ENCODE measurements at places on chromosomes 2 and 18. TPM values are rescaled to one million over a fixed set of nuclear protein-coding genes. Genes with fewer than 3 reads are reported as not detected.

DNA sequence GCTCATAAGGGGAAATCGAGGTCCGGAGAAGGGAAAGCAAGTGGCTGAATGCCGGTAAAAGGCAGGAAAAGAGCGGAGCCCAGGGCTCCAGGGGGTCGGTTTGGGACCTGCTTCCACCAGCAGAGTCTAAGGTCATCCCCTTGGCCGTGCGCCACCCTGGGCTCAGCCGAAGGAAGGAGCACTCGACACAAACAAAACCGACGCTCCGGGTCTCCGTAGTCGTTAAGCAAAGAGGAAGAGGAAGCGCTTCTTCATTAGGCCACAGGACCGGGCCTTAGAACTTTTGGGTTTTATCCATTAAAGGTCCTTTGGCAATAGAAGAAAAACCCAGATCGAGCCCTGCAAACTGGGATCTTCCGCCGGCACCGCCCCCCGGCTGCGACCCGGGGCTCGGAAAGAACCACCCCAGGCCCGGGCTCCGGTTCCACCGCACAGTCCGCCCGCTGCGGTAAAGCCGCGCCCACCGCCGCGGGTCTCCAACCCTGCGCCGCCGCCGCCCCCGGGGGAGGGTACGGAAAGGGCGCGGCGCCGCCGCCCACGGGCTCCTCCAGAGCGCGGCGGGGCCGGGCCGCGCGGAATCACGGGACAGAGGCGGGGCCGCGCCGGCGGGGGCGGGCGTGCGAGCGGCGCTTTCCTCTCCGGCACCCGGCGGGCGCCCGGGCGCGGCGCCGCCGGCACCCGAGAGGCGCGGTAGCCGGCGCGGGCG lies at the start of gene TTL:
TTL (plus strand) TSS at position 629 of the 706 bp plus-strand sequence. CDS start 189 bp downstream, outside the sequence.
- peak; percentile 58 for DNase-seq

The GTF2A1L gene
- total RNA-seq, result 4.7 TPM

GRCh38 chr2:198188982-198189381 lies 384.6 kb downstream of the PLCL1 start:
- DNase-seq, result no peak

The NR4A2 gene
- total RNA-seq, result not detected

GRCh38 chr2:175363699-175364098 lies 182.2 kb upstream of the ATP5MC3 start:
- no peak for DNase-seq

DNA sequence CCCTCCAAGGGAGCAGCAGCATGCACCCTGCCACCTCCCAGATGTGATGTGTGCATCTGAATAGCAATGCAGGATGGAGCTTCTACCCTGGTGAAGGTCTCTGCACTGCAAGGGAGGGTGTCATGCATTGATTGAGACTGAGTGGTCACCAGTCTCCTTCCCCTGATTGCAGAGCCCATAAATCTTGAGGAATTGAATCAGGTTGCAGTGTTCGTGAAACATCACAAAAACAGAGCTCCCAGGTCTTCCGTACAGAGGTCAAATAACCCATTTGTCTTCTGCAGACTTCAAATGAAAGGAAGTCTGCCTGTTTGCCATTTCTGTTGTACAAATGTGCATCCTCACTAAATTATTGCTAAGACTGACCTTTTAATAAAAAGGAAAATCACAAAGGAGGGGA lies 136.8 kb downstream of the WDSUB1 start:
- DNase-seq, result no peak

DNA sequence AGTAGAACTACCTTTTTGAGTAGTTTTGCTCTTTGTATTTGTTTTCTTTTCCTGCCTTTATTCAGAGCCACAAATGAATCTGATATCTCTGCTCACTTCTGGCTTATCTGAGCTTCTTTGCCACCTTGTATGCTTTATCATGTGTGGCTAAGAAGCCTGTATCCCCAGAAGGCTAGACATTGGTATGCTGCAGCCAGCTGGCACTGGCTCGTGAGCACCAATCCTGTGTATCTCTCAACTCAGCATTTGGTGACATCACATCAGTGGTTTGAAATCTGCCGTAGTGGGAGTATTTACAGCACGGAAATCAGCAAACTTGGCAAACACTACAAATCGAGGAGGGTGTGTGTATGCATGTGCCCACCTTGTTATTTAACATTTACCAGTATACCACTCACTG lies 183.7 kb upstream of the LHCGR start:
- no peak for DNase-seq

- peak; percentile 86 for DNase-seq
These were observed 34.7 kb downstream of the INO80C start for GRCh38 chr18:35463050-35463449.
